ENCODE measurements at places on chromosomes 16 and 17.

- DNase-seq = no peak
These were observed 548 bp upstream of the DYNC1LI2 start for GRCh38 chr16:66751992-66752322.

- DNase-seq = no peak
These were observed 20.9 kb downstream of the HLF start for GRCh38 chr17:55285340-55286301.

DNA sequence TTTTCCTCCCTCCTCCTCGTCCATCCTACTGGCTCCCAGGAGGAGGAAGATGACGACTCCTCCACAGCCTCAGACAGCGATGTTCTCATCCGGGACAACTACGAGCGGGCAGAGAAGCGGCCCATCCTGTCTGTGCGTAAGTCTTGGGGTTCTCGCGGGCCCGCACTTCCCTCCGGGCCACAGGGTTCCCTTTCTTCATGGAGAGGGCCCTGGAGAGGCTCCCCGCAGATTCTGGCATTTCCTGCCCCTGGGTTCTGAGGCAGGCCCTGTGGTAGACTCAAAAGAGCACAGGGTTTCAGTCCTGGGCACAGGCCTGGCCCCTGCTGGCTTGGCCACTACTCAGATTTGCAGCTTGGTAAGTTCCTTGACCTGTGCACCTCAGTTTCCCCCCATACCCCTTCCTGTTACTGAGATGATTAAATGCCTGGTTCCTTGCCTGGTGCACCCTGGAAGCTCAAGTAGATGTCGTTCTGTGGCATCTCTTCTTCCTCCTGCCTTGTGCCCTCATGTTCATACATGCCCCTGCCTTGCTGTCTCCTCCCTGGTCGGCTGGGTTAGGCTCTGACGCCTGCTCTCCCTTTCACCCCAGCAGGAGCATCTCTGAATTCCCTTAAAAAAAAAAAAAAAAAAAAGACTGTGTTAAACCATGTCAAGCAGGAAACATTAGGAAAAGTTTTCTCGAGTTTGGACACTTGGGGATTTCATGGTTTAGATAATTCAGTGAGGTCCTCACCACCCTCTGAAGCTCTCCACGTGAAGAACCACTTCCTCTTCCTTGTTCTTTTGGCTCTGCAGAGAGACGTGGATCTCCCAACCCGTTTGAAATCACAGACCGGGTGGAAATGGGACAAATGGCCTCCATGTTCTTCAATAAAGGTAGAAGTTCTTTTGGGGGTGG is 14.3 kb upstream of the NAT9 start:
- no peak for DNase-seq

GRCh38 chr17:32123782-32124181 is 18.5 kb upstream of the RHOT1 start:
- no peak for DNase-seq

DNA sequence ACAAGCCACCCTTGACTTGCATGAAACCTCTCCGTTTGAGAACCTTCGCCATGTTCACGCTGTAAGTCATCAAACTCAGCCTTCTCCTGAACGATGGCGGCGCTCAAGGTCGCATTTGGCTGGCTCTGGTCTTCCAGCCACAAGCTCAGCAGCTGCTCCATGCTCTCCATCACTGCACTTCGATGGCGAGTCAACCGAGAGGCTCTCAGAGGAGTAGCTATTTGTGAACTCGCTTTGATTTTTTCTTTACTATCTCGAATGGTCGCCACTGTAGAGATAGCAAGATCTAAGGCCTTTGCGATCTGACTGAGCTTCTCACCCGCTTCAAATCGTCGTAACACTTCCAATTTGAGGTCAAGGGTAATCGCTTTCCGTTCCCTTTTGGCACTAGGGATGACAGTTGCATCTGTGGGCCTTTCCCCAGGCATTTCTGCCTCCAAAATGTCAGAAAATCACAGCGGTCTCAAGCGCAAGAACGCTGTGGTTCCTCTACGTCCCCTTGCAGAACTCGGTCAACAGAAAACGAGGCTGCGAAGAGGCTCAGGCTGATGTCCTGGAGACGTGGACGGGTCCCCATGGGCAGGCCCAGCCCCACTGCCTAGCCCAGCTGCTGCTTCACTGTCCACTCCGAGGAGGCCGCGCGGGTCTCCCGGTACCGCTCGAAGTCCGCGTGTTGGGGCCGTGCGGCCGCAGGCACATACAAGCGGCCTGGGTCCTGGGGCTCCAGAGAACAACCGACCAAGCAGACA is 23.1 kb downstream of the DEF8 start:
- DNase-seq = no peak

DNA sequence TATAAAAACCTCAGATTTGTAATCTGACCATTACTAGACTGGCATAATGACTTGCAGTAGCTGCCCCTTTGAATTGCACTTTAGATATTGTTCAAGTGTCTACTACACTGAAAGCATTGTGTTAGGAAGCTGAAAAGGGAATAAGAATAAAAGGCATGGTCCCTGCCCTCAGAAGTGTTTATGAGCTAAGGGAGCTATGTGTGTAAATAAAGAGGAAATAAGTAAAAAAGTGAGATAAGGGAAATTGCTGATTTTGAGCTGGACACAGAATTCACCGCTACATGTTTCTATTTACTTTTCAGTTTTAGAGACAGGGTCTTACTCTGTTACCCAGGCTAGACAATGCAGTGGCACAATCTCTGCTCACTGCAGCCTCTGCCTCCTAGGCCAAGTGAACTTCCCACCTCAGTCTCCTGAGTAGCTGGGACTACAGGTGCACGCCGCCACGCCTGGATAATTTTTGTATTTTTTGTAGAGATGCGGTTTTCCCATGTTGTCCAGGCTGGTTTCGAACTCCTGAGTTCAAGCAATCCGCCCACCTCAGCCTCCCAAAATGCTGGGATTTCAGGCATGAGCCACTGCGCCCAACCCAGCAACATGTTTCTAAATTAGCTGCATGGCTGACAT is 57.0 kb downstream of the GRB2 start:
- DNase-seq = no peak

- no peak for DNase-seq
These were observed 6.8 kb downstream of the MAPK8IP3 start for GRCh38 chr16:1712791-1713261.

DNA sequence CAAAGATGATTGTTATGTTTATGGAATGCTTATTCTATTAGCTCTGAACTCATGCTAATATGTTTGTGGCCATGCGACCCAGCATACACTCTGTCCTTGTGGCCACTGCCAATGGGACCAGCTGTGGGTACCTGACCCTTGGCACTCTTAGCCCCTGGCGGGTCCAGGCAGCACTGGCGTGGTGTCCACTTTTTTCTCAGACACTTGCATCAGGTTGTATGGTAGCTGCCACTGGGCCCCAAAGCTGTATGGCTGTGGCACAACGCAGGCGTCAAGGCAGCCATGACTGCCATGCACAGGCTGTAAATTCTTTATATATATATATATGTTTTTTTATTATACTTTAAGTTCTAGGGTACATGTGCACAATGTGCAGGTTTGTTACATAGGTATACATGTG is 12.2 kb upstream of the WNT9B start:
- no peak for DNase-seq

GRCh38 chr16:14306485-14307058 is 235.5 kb downstream of the MRTFB start:
- no peak for DNase-seq

DNA sequence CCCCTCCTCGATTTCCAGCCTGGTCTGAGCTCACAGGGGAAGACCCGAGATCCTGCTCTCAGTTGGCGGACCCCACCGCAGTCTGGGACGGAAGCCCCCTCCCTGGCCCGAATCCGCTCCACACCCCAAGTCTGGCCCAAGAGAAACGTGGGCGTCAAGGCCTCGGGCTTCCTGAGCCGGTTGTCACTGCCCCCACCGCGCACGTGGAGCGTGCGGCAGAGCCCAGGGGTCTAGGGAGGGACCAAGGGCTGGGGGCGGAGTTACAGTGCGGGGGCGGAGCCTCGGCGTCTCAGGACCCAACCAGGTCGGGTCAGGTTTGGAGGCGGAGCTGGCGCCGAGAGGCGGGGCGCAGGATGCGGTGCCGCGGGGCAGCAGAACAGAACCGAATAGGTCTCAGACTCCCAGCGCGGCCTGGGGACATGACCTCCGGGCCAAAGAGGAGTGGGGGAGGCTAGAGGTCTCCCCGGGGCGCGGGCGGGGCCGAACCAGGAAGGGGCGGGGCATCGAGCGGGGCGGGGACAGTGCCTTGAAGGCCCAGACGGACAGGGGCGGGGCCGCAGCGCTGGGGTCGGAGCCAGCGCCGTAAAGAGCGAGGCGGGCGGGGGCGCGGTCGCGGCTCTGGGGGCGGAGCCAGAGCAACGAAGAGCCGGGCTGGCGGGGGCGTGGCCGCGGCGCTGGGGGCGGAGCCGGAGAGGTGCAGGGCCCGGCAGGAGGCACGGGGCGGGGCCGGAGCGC is 431 bp upstream of the ZFPM1 start:
- peak; percentile 99 for DNase-seq

DNA sequence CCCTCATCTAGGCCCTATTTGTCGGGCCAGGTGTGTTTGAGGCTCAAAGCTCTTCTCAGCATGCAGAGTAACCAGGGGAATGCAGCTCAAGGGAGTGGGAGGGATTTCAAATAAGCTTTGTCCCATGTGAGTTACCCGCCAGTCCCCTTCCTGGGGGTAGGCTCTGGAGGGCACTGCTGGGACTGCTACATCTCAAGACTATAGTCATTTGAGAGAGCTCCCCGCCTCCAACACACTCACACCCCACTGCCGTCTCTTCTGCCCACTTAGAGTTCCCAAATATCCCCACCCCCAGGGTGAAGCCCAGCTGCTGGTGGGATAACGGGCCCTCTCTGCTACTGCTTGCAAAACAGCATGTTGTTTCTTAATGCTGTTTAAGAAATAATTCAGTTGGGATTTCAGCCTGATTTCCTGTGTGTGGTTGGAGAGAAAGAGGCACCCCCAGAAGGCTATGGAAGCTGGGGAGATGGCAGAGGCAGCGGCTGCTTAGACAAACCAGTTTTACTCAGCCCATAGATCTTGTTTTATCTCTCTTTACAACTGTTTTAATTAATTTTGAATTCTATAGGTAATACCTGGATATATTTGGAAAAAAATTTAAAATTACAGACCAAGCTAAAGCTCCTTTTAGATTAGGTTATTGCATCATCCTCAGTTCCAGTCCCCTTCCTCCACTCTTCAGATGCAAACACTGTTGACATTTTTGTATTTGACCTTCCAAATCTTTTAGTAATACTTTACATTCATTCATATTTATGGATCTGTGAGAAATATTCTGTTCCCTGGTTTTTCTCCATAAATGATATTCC is 4.1 kb upstream of the MPO start:
- DNase-seq = no peak

DNA sequence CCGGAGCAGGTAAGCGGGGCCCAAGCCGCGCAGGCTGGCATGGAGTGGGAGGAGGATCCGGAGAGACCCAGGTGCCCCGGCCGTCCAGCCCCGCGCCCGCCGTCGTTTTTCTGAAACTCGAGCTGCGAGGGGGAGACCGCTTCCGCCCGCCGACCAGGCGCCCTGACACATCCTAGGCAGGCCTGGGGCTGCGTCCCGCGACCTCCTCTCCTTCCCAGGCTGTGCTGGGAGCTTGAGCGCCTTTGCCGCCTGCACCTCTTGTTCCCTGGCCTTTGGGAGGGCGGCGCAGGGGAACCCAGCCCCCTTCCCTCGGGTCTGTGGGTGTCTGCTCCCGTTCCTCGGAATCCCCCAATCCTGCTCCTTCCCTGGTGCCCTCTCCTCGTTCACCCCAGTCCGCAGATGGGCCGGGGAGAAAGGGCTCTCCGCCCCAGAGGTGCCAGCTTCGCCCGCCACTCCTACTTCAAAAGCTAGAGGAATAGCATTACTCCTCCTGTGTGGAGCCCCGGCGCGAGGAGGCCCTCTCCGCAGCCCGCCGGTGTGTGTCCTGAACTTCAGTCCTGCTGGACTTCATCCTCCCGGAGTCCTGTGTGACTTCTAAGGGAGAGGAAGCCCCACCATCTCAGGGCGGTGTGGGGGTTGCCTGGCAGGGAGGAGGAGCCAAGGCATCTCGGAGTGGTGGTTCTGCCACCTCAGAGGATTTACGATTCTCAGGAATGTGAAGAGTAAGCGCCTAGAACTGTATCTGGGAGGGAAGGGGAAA is 1.0 kb downstream of the NHERF1 start:
- peak; percentile 29 for DNase-seq

GRCh38 chr17:21363776-21364642 is 12.1 kb upstream of the KCNJ12 start:
- DNase-seq = no peak

GRCh38 chr16:17518441-17518840 is 47.7 kb upstream of the XYLT1 start:
- no peak for DNase-seq

GRCh38 chr17:9218064-9218635 is 196.8 kb downstream of the NTN1 start:
- no peak for DNase-seq

DNA sequence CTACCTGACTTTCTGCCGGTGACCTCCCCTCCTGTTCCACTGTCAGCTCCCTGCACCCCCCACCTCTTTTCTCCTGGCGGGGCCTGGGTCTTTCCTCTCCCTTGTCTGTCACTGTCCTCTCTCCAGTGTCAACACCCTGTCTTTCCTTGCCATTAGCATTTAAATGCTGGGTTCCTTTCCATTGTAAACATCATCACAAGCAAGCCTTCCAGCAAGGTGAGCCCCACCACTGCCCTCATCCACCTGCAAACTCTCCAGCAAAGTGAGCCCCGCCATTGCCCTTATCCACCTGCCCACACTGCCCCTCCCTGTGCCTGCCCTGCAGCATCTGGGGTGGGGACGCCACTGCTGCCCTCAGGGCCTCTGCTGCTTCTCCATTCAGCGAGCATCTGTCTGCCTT is 195.0 kb downstream of the ENGASE start:
- DNase-seq = no peak

DNA sequence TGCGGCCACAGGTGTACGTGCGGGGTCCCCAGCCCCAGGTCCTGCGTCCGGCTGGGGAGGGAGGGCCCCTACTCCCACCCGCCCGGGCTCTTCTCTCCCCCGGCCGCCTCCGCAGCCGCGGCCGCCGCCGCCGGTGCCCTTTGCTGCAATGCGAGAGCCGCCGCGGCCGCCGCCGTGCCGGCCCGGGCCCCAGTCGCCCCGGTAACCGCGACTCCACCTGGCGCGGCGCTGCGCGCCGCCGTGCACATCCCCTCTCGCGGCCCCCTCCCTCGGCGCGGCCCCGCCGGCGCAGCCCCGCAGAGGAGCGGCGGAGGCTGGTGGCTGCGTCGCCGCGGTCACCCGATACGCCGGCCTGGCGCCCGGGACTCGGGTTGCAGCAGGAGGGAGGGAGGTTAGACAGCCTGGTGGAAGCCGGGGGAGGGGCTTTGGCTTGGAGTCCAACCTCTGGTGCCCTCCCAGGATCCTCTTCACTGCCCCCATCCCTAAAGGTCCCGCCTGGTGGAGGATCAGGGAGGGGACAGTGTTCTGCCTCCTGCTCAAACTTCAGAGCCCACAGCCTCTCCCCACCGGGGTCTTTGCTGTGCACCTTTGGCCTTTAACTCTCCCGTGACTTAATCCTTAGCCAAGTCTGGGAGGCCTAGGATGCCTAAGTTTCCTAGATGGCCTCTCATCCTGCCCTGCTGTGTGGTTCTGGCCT is 32.9 kb downstream of the SRCIN1 start:
- DNase-seq = no peak

DNA sequence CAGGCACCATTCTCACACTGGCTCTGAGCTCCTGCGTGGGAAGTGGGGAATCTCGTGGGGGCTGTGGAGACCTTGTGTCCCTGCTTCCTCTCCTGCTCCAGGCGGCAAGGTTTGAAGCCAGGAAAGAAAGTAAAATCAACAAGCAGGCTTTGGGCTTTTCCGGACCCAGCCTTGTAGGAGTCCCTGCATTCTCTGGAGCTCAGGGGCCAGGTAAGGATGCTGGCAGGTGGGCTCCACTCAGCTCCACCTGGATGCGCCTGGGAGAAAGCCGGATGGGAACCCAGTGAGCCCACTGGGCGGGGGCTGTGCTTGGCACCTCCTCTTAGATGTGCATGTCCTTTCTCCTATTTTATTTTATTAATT is 362.5 kb downstream of the SEC14L1 start:
- DNase-seq = no peak

Measured in activated T-cell treated with anti-CD3 and anti-CD28 coated beads for 1 hour (primary cell).